ENCODE measurements at places on chromosomes 2 and 18. TPM values are rescaled to one million over a fixed set of nuclear protein-coding genes. Genes with fewer than 3 reads are reported as not detected.

Gene SH3RF3
- 1.2 TPM for total RNA-seq

Gene DCC
- total RNA-seq = not detected

Gene ANKRD30BL
- not detected for total RNA-seq

Gene DNAH7
- total RNA-seq = 0.02 TPM

Gene ALPP
- total RNA-seq = not detected

Gene ALPG
- not detected for total RNA-seq

Gene PAX3
- not detected for total RNA-seq

DNA sequence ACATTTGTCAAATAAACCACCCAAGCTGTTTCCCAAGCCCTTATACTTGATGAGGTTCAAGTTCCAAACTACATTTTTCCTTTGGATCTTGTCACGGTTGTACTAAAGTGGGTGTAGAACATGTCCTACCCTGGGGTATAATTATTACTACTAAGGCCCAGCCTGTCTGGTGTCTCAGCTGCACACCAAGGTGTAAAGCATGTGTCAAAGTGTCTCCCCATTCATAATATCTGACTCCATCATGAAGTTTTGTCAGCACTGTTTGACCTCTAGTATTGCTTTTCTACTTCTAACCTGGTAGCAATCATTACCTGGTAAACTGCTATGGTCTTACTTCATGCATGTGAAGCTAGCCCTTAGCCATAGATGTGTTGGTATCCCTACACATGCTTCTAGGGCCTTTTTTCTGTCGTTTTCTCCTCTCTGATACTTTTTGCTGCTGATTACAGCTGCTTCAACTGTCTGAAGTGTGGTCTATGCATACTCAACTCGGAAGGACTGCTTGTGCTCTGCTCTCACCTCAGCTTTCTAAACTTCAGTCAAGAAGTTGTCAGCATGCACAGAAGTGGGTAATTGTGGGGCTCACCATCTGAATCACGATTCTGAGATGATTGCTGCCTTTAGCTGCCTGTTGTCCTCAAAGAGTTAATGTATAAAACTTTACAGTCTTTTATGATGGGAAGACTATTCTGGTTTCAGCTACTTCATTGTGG is 445.7 kb upstream of the TRIB2 start:
- peaks cover 17% of the 10 kb centered on the region for H3K4me1 ChIP-seq
- H3K36me3 ChIP-seq = no peaks in the 10 kb centered on the region
- peaks cover 9% of the 10 kb centered on the region for H3K27me3 ChIP-seq
- H3K27ac ChIP-seq = no peak overlapping the region

GRCh38 chr2:233766416-233766815 is 6.3 kb downstream of the UGT1A1 start:
- H3K27me3 ChIP-seq = peaks cover 30% of the 10 kb centered on the region
- no peak overlapping the region for H3K27ac ChIP-seq
- H3K4me3 ChIP-seq = no peak overlapping the region
- no peak for DNase-seq
- no peaks in the 10 kb centered on the region for H3K36me3 ChIP-seq

GRCh38 chr18:69951182-69951581 is 3.5 kb upstream of the CD226 start:
- peaks cover 20% of the 10 kb centered on the region for H3K4me1 ChIP-seq
- peaks cover 25% of the 10 kb centered on the region for H3K36me3 ChIP-seq
- no peaks in the 10 kb centered on the region for H3K27me3 ChIP-seq

DNA sequence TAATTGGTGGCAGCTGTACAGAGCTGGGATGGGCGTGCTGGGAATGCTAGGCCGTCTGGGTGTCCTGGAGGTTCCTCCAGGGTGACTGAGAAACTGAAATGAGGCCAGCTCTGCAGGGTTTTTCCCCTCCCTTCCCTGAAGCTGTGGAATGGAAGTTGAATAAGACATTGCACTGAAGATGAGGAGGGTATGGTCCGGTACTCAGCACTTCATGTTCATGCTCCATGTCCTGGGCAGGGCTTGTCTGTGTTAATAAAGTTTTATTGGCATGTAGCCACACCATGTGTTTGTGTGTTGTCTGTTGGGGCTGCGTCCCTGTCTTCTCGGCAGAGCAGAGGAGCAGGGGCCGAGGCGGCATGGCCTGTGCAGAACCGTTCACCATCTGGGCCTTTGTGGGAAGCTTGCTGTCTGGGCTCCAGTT is 154.0 kb downstream of the LDLRAD4 start:
- H3K36me3 ChIP-seq = no peaks in the 10 kb centered on the region
- no peak overlapping the region for H3K4me3 ChIP-seq
- no peak overlapping the region for H3K27ac ChIP-seq
- no peaks in the 10 kb centered on the region for H3K27me3 ChIP-seq
- no peak for DNase-seq

DNA sequence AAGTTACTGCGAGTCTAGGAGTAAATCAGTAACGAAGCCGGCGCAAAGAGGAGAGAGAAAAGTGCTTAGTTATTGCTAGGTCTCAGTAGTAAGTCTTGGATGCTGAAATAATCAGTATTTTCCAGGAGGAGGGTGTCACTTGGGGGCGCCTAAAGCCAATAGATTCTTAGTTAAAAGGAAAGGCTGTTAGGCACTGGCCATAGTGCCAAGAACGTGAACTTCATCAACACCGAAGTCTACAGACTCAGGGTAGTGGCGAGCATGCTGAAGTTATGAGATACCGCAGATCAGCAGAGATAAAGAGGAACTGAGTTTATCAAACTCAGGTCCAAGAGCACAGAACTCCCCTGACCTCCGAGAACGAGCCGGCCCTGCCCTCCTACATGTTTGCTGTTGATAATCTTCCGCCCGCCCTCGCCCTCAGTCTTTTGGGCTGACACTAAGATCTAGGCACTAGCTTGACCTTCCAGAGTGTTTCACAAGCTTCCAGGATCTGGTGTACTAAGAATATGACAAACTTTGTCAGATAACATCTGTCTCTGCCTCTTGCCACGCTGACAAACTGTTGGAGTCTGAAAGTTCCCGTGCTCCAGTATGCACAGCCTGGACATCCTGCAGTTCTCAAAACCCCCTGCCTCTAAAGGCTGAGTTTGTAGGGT is 49.2 kb downstream of the CYB5A start:
- H3K27me3 ChIP-seq = peaks cover 6% of the 10 kb centered on the region
- no peak overlapping the region for H3K4me3 ChIP-seq
- DNase-seq = no peak
- H3K36me3 ChIP-seq = no peaks in the 10 kb centered on the region
- no peak overlapping the region for H3K27ac ChIP-seq

DNA sequence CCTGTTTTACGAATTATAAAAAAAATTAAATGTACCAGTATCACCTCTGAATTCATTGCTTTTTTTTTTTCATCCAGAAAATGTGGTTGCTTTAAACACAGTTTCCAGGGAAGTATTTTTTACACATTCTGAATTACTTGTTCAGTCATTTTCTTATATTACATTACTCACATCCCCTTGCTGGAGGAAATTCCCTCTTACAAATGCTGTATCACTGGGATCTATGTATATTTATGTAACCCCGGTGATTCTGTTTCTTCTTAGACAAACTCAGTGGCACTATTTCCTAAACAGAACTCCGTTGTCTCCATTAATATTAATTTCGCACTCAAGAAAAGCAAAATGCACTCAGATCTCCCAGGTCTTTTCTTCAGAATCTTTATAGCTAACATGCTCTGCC is 1078.5 kb upstream of the ZEB2 start:
- H3K36me3 ChIP-seq = no peaks in the 10 kb centered on the region
- no peak for DNase-seq
- H3K27ac ChIP-seq = no peak overlapping the region
- no peaks in the 10 kb centered on the region for H3K4me1 ChIP-seq

GRCh38 chr18:5239447-5239846 is 42.4 kb upstream of the AKAIN1 start:
- no peak for DNase-seq
- H3K36me3 ChIP-seq = peaks cover 4% of the 10 kb centered on the region
- no peaks in the 10 kb centered on the region for H3K27me3 ChIP-seq
- H3K4me1 ChIP-seq = peaks cover 25% of the 10 kb centered on the region
- peak overlapping the region; percentile 86 for H3K27ac ChIP-seq
- H3K4me3 ChIP-seq = peak overlapping the region; percentile 79

GRCh38 chr2:132391378-132391777 is 25.2 kb upstream of the GPR39 start:
- H3K36me3 ChIP-seq = peaks cover 1% of the 10 kb centered on the region
- H3K4me3 ChIP-seq = no peak overlapping the region
- no peaks in the 10 kb centered on the region for H3K27me3 ChIP-seq
- H3K4me1 ChIP-seq = no peaks in the 10 kb centered on the region
- H3K27ac ChIP-seq = no peak overlapping the region
- DNase-seq = no peak

- H3K36me3 ChIP-seq = no peaks in the 10 kb centered on the region
- no peak overlapping the region for H3K27ac ChIP-seq
- peaks cover 4% of the 10 kb centered on the region for H3K4me1 ChIP-seq
- DNase-seq = no peak
- H3K27me3 ChIP-seq = no peaks in the 10 kb centered on the region
These were observed 24.4 kb downstream of the GPR39 start for GRCh38 chr2:132441051-132441450.

- H3K27me3 ChIP-seq = no peaks in the 10 kb centered on the region
- H3K4me3 ChIP-seq = no peak overlapping the region
- H3K4me1 ChIP-seq = no peaks in the 10 kb centered on the region
- no peak overlapping the region for H3K27ac ChIP-seq
- no peak for DNase-seq
- peaks cover under 1% of the 10 kb centered on the region for H3K36me3 ChIP-seq
These were observed 40.1 kb upstream of the CLASP1 start for GRCh38 chr2:121689356-121689755.

DNA sequence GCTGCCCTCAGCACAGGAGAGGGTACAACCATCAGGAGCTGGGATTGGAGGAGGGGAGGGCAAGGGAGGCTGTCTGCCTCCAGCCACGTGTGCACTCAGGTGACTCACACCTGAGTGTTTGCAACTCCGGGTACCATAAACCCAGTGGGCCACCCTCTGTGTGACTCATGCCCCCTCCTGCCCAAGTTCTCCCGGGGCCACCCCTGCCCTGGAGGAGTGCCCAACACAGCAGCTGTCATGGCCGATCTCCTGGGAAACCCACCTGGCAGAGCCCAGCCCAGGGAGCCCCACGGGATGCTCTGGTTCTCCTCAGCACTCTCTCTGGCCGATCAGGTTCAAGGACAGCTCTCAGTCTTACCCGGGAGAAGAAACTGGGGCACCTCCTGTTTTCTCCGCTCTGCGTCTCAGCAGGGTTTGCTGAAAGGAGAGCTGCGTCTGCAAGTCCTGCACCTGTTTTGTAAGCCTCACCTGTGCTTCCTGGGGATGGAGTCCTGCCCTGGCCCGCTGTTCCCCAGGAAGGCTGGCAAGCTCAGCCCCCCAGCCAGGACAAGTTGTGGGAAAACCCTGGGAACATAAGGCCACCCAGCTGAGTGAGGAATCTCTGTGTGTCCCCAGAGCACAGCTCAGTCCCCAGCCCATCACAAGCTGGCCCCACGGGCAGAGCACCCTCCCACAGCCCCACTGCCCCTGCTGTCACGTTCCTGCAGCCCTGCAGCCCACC is 44.0 kb upstream of the UBE2F start:
- H3K36me3 ChIP-seq = no peaks in the 10 kb centered on the region
- no peak overlapping the region for H3K27ac ChIP-seq
- peak overlapping the region; percentile 18 for H3K4me3 ChIP-seq
- peaks cover 51% of the 10 kb centered on the region for H3K4me1 ChIP-seq
- H3K27me3 ChIP-seq = no peaks in the 10 kb centered on the region

DNA sequence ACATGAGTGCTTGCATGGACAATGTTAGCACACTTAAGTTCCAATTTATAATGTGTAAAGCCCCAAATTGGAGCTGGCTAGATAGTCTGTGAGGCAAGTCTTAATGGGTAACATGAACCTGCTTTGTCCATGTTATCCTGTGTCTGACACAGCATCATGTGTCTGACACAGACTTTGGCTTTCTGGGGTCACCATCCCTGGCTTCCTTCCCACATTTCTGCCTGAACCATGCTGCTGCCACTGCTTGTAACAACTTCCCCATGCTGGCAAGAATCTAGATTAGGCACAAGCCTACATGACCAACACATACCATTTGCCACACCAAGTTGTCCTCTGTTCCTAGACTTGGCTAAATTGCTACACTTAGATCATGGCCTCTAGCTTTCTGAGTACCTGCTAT is 49.8 kb upstream of the ZBTB7C start:
- peaks cover 69% of the 10 kb centered on the region for H3K27me3 ChIP-seq
- no peak overlapping the region for H3K4me3 ChIP-seq
- H3K27ac ChIP-seq = no peak overlapping the region
- DNase-seq = no peak
- no peaks in the 10 kb centered on the region for H3K36me3 ChIP-seq

DNA sequence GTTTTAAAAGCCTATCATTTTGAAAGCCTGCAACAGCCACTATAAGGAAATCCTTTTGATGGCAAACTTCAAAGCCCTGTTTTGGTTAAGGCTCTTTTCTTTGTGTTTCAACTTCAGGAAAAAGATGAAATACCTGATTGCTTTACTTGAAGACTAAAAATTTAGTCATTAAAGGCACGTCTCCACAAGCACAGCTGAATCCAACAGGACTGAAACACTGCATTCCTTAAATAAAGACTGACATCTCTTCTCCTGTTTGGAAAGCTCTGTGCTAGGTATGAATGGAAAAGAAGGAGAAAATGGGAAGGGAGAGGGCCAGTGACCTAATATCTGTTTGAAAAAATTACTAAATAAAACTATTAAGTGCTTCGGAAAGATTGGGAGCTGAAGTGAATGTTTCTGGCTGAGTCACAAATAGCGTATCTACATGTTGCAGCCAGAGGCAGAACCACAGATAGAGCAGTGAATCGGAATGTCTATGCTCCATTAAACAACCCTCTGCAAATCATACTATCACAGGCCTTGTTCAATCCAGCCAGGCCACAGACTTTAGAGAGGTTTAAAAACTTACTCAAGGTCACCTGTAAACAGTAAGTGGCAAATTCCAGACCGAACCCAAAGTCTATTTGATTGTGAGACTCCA is 21.1 kb upstream of the RALBP1 start:
- H3K27ac ChIP-seq = no peak overlapping the region
- H3K4me3 ChIP-seq = no peak overlapping the region
- H3K27me3 ChIP-seq = no peaks in the 10 kb centered on the region

GRCh38 chr2:24887307-24887874 is 32.6 kb downstream of the ADCY3 start:
- H3K4me3 ChIP-seq = no peak overlapping the region
- H3K27me3 ChIP-seq = no peaks in the 10 kb centered on the region
- no peak overlapping the region for H3K27ac ChIP-seq
- H3K36me3 ChIP-seq = peaks cover 11% of the 10 kb centered on the region

GRCh38 chr2:62176801-62177200 is 19.1 kb upstream of the B3GNT2 start:
- H3K4me3 ChIP-seq = no peak overlapping the region
- peaks cover 4% of the 10 kb centered on the region for H3K4me1 ChIP-seq
- no peak for DNase-seq
- H3K27ac ChIP-seq = no peak overlapping the region

GRCh38 chr2:99404797-99405669 is 67.8 kb downstream of the EIF5B start:
- no peak for DNase-seq
- H3K4me3 ChIP-seq = no peak overlapping the region
